ENCODE measurements at places on chromosomes 16 and 17. TPM values are rescaled to one million over a fixed set of nuclear protein-coding genes. Genes with fewer than 3 reads are reported as not detected.

Gene CCL22
- 1.4 TPM for total RNA-seq

Gene IL21R
- total RNA-seq: 1.2 TPM

Gene ENPP7
- 0.23 TPM for total RNA-seq

Gene KRTAP17-1
- not detected for total RNA-seq

Gene ZG16
- total RNA-seq: not detected

Gene DNAH2
- 0.95 TPM for total RNA-seq

Gene NPIPB13
- total RNA-seq: 12.5 TPM

Gene SPATA32
- not detected for total RNA-seq

Gene ARL4D
- total RNA-seq: 16.4 TPM

Gene SLC12A3
- total RNA-seq: 0.20 TPM

Gene ABCA5
- total RNA-seq: 22.8 TPM

DNA sequence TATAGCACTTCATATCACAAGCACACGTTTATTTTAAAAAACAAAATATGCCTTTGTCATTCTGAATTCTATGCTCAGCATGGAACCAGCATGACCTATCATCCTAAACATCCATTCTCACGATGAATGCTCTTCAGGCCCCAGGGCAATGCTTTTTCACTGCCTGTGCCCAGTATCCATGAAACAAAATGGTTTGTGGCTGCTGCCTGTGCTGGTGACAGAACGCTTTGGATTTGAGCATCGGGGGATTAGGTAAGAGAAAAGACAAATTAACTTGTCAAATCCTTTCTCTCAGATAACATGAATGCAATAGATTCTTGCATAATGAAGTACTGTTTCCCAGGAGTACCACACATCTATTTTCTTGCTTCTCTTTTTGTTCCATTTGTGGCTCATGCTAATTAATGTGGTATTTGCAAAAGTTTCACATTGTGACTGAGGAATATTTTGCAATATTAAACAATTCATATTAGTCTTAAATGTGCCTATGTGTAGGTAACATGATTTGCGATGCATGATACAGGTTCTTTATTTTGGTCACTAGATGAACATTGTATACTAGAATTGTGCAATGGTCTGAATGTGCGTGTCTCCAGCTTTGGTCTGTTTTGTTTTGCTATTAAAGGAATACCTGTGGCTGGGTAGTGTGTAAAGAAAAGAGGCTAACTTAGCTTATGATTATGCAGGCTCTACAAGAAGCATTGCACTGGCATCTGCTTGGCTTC, 25.8 kb upstream of the SRSF1 start:
- no peak for DNase-seq

DNA sequence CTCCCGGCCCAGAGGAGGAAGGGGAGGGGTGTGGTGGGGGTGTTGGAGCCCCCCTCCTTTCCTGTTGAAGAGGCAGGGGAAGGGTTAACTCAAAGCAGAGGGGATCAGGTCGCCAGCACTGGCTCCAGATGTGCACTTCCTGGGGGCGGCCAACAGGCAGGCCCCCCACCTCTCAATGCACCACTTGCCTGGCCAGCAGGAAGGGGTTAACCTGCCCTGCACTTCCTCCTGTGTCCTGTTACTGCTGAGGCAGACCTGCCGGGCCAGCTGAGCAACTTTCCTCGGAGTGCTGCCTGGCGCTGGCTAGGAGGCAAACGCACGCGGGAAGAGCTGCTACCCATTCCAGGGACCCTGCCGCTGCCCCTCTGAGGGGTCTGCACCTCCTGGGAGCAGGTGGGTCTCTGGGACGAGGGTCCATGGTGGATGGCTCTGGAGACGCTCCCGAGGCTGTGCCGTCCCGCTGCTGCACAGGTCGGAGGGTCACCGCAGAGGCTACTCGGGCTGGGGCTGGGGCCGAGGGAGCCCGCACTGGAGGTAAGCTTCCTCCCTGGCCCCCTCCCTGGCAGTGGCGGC, at the start of gene EPN3:
Gene EPN3 (plus strand): TSS at position 284 of the 573 bp plus-strand sequence. CDS start 3,822 bp downstream, outside the sequence.
- peak; percentile 78 for DNase-seq

- DNase-seq: no peak
These were observed 106.9 kb downstream of the BANP start for GRCh38 chr16:88058136-88058535.

DNA sequence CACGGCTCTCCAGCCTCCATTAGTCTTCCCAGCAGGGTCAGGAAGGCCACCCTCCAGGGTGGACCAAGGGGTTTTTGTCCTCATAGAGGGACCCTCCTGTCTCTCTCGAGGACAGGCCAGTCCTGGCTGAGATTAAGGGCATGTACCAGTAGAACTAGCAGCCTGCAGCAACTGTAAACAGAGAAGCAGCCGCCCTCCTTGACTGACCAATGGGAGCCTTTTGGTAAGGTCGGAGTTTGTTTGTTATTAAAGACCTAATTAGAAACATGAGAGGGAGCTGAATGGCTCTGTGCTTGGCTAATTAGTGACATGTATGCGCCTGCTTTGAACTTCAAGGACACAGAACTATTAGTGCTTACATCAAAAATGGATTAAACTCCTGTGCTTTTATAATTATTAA, 80.0 kb downstream of the CCDC182 start:
- DNase-seq: no peak

DNA sequence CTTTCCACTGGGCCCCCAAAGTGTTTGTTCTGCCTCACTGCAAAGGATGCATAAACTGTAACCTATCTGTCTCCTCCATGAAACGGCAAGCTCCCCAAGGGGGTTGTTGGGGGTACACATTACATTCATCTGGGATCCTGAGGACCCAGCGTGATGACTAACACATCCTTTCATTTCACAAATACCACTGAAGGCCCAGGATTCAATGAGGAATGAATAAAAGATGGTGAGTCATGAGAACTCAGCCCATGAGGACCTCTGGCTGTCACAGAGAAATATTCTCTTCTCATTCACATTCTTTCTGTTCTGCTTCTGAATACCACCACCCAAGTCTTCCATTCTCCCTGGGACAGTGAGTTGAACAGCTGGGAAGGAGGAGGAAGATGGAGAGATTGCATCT, 149.8 kb downstream of the RBFOX3 start:
- no peak for DNase-seq

- peak; percentile 73 for DNase-seq
These were observed 1231.8 kb downstream of the CDH11 start for GRCh38 chr16:63890081-63890480.

DNA sequence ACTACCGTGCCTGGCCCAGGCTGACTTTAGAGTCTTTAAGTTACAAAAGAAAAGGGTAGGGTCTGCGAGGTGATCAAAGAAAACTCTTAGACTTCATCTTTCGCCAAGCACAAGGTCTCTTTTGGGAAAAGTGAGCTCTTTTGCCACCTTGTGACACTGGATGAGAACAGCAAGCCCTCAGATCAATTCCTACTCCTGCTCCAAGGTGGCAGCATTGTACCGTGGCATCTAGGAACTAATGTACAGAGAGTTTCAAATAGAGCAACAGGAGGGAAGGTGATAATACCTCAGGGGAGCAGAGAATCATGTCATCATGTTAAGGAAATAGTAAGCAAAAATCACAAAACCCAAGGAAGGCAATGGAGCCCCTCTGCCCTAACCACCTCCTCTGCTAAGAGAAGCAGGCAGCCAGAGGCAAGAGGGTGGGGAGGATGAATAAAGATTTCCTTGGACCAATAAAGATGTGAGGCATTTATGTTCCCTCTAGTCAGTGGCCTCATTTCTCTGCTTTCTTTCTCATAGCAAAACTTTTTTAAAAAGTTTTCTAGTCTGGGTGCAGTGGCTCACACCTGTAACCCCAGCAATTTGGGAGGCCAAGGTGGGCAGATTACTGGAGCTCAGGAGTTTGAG, 2.1 kb upstream of the C17orf78 start:
- peak; percentile 75 for DNase-seq

DNA sequence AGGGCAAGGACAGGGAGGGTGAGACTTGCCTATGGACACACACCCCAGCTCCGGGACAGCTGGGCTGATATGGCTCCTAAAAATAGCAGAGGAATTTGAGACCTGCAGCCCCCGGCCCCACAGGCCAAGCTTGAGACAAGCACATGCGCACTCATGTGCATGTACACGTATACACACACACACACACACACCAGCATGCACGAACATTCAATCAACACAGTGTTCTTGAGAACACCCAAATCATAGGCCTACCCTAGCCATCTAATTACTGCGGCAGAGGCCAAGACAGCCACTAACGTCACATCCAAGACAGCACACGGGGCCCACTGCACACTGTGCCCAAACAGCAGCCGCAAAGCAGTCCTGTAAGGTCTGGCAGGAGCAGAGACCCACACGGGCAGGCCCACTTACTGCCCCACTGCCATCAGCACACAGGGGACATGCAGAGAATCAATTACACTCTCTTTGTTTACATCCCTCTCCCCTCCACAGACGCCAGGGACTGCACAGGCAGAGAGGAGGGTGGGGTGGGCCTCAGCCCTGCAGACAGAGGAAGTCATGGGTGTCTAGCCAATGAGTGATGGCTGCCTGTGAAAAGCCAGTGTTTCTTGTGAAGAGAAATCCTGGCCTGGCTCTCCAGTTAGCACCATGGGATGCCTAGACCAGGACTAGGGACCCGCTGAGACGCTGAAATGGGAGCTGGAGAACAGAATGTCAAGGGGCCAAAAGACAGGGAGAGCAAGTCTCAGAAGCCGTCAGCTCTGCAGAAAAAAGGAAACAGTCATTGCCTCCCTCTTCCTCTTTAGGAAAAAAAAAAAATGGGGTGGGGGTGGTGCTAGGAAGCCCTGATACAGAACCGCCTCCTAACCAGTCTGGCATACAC, 39.3 kb downstream of the MYO18A start:
- DNase-seq: no peak

GRCh38 chr17:77036841-77037381, 103.9 kb upstream of the SEC14L1 start:
- peak; percentile 12 for DNase-seq

DNA sequence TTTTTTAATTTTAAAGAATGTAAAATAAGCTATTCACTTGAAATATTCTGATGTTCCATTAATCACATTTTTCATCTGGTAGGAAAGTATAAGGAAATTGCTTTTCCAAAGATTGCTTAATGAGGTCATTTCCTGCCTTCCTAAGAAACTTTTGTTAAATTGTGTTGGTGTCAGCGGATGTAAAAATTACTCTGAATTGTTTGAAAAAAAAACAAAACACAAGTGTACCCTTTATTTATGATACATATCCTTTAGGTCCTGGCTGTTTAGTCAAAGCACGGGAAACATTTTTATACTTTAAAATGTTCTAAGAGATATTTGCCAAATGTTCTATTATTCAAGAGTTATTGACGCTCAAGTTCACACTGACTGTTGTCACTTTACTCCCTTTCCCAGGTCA, 1357.4 kb upstream of the GOT2 start:
- no peak for DNase-seq

DNA sequence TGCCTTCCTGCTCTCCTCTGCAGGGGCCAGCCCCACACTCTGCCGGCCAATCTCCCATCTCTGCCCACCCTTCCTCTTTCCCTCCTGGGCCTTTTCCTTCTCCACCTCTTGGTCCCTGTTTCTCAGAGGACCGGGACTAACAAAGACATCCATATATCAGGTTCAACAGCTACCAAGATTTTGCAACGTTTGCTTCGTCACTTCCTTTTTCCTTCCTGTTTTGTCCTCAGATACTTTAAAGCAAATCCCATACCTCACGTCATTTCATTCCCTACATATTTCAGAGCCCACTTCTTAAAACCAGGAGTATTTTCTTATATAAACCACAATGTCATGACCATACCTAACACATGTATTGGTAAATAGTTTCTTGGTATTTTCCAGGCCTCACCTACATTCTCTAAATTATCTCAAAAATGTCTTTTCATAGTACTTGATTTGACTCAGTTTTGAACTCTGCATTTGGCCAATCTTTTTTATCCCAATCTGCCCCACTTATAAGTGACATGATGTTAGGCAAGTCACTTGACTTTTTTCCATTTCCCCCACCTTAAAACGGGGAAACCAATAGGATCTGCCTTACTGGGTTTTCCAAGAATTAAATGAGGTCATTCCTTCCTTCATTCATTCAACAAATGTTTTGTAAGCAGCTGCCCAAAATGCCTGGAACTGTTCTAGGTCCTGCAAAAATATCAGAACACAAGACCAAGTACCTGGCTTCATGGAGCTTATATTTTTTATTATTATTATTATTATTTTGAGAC, 7.2 kb upstream of the USP10 start:
- no peak for DNase-seq

DNA sequence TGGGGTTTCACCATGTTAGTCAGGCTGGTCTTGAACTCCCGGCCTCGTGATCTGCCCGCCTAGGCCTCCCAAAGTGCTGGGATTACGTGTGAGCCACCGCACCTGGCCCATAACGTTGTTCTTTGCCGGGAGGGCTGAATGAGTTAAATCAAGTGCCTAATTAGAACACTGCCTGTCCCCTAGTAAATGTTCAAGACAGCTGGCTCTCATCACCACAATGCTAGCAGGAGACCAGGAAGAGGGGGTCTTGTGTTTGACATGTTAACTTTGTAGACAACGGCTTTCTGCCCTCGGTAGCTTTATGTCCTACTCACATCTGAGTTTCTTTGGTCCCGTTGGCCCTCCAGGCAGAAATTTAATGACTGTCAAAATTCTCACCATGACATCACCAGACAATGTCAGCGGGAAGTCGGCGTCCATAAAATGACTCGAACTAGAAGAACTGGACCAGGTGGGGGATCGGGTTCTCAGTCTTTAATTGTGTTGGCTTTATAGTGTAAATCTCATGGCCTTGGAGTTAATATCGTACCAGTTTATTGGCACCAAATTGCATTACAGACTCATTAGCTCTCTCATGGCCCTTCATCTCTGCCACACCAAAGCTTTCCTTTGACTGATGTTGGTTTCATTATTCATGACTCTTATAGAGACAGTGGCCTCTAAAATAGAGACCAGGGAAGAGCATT, 11.4 kb upstream of the ITPRIPL2 start:
- DNase-seq: no peak

DNA sequence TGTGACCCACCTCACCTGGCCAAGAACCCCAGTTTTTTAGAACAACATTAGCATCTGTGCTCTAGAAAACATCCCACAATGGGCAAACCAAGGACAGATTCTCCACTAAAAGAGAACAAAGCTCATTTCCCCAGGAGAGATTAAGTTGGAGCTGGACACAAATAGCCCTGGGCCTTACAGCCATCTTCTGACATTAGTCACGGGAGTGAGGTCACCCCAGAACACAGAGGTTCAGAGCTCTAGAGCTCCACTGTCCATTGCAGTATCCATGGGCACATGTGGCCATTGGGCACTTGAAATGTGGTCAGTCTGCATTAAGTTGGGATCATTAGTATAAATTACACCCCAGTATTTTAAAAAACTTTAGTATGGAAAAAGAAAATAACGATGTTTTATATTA, 47.6 kb upstream of the RBBP6 start:
- DNase-seq: no peak

- DNase-seq: no peak
These were observed 61.4 kb downstream of the AMFR start for GRCh38 chr16:56363781-56364565.

DNA sequence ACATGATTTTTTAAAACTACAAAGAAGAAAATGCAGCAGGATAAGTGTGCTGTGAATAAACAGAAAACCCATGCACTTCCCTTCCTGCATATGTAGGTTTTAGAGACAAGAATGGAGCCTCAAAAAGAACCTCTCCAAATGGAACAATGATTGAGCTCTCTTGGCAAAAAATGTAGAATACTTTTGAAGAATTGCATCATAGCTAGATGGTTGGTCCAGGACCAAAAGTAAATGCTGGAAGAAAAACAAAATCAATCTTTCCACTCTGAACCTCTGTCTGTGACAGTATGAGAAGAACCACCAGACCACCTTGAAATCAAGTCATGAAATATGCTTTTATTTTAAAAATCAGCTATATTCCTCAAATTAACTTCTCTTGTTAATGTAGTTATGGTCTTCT, 17.5 kb downstream of the HELZ start:
- no peak for DNase-seq

GRCh38 chr17:68572138-68572842, 28.9 kb downstream of the FAM20A start:
- DNase-seq: no peak
